NCI-H2081 (cell line): ENCODE measurements at places on chromosomes 2 and 18.
A peak's percentile ranks its signal among the peaks of the same experiment; 100 is the strongest.

- no peak for DNase-seq
Observed at GRCh38 chr2:62485761-62486438, 20.1 kb downstream of the TMEM17 start.

GRCh38 chr18:50034029-50034428 lies 160.9 kb downstream of the MYO5B start:
- DNase-seq = no peak

GRCh38 chr2:171420728-171421563 lies 12.8 kb downstream of the METTL8 start:
- no peak for DNase-seq

DNA sequence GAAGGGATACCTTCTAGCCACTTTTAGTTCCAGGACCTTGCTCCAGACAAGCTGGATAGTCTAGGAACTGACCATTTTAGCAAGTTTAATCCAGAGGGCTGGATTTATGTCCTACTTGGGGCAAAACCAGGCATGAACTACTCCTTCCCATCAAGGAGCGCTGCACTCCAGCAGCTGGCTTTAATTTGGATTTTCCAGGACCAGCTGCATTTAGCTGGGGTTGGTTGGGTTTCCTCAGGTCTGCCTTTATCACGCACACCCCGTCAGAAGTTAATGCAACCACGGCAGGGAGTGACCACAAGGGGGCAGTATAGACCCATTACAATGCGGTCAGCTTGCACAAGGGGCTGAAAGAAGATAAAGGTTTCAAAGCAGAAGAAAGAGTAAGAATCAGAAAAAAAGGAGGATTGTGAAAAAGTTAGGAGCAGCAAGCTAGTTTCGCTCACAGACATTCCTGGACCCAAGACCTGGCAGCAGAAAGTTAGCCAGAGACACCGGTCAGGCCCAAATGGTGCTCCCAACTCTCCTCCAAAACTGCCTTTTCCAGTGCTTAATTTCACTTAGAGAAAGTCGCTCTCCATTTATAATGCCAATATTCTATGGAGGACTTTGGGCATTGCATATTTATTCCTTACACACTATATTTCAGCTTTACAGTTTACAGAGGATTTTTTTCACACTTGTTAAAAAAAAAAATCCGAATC lies 40.1 kb downstream of the SLC4A1AP start:
- peak; percentile 83 for DNase-seq

DNA sequence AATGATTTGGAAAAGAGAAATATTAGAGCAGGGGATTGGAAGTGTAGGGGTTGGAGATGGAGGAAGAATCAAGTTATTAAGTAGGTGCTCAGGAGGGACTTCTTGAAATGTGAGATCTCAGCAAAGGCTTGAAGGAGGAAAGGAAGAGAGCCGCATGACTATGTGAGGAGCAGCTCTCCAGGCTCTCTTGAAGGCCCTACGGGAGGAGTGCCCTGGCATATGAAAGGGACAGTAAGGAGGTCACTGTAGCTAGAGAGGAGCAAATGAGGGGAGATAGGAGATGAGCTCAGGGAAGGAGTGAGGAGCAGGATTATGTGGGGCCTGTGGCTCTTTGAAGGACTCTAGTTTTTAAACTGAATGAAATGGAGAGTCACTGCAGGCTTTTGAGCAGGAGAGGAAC lies 181.1 kb upstream of the NABP1 start:
- no peak for DNase-seq

GRCh38 chr2:118242216-118242615 lies 153.9 kb downstream of the INSIG2 start:
- DNase-seq = no peak

GRCh38 chr2:110688594-110689091 lies 10.8 kb upstream of the BUB1 start:
- no peak for DNase-seq

- no peak for DNase-seq
Observed at GRCh38 chr2:238835726-238836301, 12.1 kb upstream of the TWIST2 start.
